ENCODE measurements at places on chromosomes 2 and 18.

DNA sequence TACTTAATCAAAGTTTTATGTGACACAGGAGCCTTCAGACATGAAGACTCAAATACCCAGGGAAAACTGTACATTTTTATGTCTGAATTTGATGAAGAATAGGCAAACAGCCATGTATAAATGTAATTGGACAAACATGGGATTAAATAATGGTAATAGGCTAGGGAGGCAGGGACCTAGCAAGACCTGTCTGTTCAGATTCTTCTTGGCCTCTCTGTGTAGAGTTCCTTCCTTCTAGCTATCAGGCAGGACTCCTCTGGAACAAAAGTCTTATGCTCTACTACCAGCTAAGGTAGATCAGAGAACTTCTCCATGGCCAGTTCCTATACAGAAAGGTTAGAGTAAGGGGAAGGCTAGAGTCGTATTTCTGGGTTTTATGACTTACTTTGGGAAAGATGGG, 9.5 kb upstream of the PARD3B start:
- no peak for DNase-seq

GRCh38 chr18:12879840-12880540, 4.0 kb downstream of the PTPN2 start:
- DNase-seq, result no peak

DNA sequence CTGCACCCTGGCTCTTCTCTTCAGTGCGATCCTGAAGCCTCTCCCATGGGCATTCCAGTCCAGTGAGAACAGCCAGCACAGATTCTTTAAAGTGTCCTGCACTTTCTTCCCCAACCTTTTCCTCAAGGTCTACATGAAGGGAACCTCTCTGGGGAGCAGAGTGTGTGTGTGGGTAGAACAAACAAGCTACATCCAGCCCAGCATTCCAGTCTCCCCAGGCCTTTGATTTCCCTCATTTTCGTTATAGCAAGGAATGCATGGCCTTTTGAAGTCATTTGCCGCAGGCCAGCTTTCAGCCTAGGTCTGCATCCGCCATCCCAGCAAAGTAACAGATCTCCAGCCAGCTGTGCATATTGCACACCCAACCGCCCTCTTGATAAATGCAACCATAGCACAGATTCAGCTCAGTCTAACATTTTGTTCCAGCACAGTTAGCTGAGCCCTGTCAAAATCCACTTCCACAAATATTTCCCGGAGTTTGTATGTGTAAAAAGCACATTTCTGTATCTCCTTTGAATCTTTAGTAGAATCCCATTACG, 44.6 kb downstream of the CD8B2 start:
- no peak for DNase-seq

DNA sequence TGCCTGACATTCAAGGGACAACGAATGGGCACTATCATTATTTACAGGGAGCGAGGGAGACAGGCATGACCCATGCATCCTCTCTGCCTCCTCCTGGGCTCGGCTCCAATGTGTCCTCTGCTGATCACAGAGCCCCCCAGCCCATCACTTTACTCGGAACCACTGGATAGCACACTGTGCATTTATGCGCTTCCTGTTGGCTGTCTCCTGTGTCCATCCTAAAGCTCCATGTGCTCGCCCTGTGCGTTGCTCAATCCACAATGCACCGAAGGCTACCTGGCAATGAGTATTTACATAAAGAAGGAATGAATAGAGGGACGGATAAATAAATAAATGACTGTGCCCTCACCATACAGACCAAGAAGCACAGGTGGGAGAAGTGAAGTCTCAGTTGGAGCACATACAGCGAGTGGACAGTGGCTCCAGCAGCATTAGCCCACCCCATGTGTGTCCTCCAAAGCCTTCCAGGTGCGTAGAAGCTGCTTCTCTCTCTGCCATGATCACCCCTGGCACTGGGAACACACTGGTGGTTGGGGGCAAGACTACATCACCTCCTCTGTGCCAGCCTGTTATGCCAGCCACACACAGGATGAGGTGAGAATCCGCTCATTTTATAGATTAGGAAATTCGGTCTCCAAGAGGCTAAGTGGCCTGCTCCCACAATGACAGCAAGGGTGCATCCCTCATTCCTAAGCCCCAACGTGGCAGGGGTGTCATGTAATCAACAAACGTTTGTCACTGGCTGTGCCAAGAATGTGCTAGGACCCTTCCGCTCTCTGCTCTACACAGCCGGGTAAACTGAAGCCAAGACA, 2.3 kb upstream of the GDF7 start:
- no peak for DNase-seq

GRCh38 chr2:19272039-19272438, 86.4 kb downstream of the OSR1 start:
- no peak for DNase-seq

GRCh38 chr2:112751451-112752197, 12.8 kb downstream of the CKAP2L start:
- no peak for DNase-seq

- no peak for DNase-seq
Observed at GRCh38 chr18:3466872-3467271, 16.9 kb downstream of the TGIF1 start.

GRCh38 chr2:59926731-59927130, 626.7 kb downstream of the BCL11A start:
- DNase-seq, result no peak

- no peak for DNase-seq
Observed at GRCh38 chr2:197235711-197236110, 74.9 kb downstream of the ANKRD44 start.

DNA sequence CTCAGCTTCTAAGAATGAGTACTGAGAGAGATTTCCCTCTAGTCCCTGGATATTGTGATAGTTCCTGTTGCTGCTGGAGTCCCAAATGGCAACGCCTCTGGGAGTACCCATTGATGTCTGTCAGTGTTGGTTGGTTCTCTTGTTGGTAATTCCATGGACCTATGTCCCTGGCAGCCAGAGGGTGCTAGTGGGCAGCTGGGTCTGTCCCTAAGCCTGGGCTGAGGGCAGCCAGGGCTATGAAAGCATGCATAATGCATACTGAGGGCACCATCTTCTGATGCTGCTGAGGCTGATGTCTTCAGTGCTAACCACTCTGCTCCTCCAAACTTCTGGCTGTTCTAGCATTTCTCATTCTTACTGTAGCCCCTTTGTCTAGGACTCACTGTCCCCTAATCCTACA, 35.9 kb downstream of the NABP1 start:
- DNase-seq, result no peak
